ENCODE measurements at places on chromosomes 3 and 15. TPM values are rescaled to one million over a fixed set of nuclear protein-coding genes. Genes with fewer than 3 reads are reported as not detected.
A peak's percentile ranks its signal among the peaks of the same experiment; 100 is the strongest.

GRCh38 chr15:66502491-66502890, 2.2 kb downstream of the RPL4 start:
- no peak overlapping the region for H3K27ac ChIP-seq
- no peak overlapping the region for H3K4me3 ChIP-seq
- DNase-seq, result peak; percentile 10
- H3K27me3 ChIP-seq, result no peaks in the 10 kb centered on the region
- peaks cover 19% of the 10 kb centered on the region for H3K4me1 ChIP-seq

DNA sequence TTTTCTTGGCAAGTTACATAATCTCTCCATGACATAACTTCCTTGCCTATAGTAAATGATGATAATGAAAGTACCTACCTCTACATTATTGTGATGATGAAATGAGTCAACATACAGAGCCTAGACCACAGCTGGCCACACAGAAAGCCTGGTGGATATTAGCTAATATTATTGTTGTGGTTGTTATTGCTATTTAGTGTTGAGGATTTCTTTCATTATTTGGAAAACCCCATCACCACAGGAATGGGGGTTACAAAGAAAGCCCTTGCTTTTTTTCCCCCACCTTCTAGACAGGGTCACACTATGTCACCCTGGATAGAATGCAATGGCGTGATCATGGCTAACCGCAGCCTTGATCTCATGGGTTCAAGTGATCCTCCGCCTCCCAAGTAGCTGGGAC, 125.0 kb downstream of the PDZRN3 start:
- no peaks in the 10 kb centered on the region for H3K36me3 ChIP-seq
- no peak overlapping the region for H3K27ac ChIP-seq
- H3K4me1 ChIP-seq, result no peaks in the 10 kb centered on the region
- no peaks in the 10 kb centered on the region for H3K27me3 ChIP-seq
- H3K4me3 ChIP-seq, result no peak overlapping the region
- no peak for DNase-seq

C3orf20 gene
- 3.8 TPM for total RNA-seq

SPINT1 gene
- 10.5 TPM for total RNA-seq

- H3K4me3 ChIP-seq, result no peak overlapping the region
- H3K36me3 ChIP-seq, result no peaks in the 10 kb centered on the region
- DNase-seq, result no peak
- no peaks in the 10 kb centered on the region for H3K27me3 ChIP-seq
These were observed 9.9 kb upstream of the ARIH1 start for GRCh38 chr15:72464251-72464650.
